HTR-8/SVneo (cell line): ENCODE measurements at places on chromosomes 5 and 9.
A peak's percentile ranks its signal among the peaks of the same experiment; 100 is the strongest.

- no peak for DNase-seq
Observed at GRCh38 chr5:78335976-78336375, 24.4 kb upstream of the SCAMP1 start.

- no peak for DNase-seq
Observed at GRCh38 chr5:10480237-10480985, 38.7 kb downstream of the ROPN1L start.

DNA sequence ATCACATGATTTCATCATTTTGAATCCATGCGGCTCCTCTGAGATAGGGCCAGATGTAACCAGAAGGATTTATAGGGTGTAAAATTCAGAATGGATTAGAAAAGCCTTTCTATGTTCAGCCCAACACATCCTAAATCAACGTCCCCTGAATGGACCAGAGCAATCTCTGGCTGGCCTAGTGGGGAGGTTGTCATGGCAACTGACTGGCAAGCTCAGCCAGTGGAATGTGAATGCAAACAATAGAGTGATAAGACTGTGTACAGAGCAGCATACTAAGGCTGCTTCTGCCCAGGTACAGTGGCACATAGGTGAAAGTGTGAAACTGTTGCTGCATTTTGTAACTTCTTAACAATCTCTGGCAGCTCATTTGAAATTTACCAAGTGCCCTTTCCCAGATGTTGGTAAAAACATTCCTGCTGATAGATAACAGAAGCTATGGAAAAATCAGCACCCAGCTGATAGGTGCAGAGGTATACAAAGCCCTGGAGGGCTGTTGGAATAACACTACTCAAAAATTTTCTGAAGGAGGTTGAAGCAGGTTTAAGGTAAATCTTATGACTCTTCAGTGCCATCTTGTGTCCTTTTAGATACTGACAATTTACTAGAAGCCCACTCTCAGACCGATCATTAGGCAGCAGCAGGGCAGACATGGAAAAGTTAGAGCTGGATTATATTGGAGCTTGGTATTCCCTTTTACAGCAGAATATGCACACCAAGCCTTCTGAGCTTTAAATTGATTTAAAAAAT lies 267.2 kb downstream of the RAB3C start:
- peak; percentile 23 for DNase-seq

DNA sequence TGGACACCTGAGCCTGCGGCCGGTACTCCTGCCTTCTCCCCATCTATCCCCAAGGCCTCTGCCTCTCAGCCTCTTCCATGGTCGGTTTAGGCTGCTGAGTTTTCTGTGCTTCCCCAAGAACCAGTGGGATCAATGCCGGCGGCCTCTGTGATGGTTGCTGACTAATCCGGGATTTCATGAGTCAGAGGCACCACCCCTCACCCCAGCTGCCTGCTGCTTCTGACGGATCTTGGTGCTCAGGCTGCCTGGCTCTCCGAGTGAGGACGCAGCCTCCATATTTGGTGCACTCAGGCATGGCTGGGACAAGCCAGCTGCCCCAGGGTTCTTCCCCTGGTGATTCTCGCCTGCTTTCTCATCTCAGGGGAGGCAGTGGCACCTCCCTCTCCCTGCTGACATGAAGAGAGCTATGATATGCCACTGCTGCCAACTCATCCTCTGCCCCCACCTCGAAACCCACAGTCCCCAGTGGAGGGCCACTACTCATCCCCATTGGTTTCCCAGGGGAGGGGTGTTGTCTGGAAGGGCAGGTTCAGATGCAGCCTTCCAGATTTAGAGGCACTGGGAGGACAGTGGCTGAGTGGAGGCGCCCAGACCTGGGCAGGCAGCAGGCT lies 3.3 kb upstream of the MAN1B1 start:
- peak; percentile 67 for DNase-seq
